ENCODE measurements at places on chromosomes 12 and 14.
A peak's percentile ranks its signal among the peaks of the same experiment; 100 is the strongest.

DNA sequence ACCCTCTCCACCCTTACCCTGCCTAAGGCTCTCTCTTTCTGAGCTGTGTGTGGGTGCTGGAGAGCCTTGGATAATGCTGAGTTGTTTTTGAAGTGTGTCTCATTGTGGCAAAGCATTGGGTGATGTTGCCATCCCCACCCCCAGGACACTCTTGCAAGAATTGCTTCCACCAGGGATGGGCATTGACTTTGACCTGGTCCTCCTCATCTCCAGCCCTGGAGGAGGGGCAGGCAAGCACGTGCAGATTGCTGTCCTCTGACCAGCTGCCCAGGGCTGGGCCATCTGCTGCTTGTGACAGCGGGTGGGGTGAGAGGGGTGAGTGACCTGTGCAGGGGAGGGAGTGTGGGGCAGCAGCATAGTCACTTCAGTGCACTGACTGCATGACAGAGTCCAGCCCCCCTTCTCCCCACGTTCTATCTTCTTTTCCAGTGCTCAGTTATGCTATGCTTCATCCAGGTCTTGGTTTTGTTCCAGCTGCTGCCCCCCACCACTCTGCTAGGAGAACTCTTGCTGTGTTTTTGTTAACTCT lies 26.2 kb downstream of the SUSD6 start:
- DNase-seq = peak; percentile 79

DNA sequence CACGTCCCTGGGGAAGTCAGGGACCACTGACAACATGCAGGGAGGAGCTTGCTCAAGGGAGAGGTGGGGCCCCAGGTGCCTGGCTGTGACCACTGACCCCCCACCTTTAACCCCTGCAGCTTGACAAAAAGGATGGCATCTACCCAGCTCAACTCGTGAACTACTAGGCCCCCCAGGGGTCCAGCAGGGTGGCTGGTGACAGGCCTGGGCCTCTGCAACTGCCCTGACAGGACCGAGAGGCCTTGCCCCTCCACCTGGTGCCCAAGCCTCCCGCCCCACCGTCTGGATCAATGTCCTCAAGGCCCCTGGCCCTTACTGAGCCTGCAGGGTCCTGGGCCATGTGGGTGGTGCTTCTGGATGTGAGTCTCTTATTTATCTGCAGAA lies 26.3 kb downstream of the HIP1R start:
- no peak for DNase-seq

DNA sequence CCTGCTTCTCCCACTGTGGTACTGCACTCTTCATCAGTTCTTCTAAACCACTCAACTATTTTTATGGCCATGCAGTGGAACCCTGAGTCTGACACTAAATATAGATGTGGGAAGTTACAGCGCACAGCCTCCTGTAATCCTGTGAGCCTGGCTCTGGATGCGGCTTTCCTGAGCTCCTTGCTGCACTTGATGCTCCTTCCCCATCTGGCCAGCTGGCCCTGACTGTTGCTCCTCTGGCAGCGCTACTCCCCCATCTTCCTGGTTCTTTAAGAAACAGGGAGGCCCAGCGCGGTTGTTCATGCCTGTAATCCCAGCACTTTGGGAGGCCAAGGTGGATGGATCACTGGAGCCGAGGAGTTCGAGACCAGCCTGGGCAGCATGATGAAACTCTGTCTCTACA lies 24.6 kb downstream of the IQSEC3 start:
- no peak for DNase-seq

- peak; percentile 65 for DNase-seq
These were observed 835 bp downstream of the MYL6 start for GRCh38 chr12:56158926-56159461.

DNA sequence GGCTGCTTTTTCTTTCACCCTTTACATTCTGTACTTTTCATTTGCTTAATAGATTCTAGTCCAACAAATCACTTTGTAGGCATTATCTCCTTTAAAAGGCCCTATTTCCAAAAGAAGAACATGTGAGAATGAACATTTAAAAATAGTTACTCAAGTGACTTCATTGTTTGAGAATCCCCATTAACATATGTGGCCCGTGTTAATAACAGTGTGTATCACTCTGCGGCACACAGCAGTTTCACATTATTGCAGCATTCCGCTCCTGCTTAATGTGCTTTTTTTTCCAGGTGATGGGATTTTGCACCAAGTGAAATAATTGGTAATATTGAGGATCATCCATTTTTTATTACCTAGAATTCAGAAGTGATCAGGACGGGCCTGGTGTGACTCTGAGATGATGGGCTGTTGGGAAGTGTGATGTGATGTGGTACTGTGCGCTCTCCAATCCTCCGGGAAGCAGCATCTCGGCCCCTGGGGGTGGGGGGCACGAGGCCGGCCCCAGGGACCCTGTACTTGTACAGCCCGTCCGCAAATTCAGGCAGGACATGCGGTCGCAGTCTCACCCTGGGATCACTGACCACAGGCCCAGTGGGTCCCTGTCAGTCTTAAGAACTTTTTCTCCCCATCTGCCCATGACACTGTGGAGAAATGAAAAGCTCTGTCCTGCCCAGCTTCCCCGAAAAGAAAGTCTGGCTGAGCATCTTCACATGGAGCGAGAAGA lies 32.9 kb downstream of the SLC15A4 start:
- no peak for DNase-seq

- peak; percentile 54 for DNase-seq
These were observed at the start of gene ARHGEF40 for GRCh38 chr14:21070083-21070609. Gene ARHGEF40, plus strand, starts transcription at chr14:21070304. Its CDS starts 93 bp downstream, at chr14:21070397.

DNA sequence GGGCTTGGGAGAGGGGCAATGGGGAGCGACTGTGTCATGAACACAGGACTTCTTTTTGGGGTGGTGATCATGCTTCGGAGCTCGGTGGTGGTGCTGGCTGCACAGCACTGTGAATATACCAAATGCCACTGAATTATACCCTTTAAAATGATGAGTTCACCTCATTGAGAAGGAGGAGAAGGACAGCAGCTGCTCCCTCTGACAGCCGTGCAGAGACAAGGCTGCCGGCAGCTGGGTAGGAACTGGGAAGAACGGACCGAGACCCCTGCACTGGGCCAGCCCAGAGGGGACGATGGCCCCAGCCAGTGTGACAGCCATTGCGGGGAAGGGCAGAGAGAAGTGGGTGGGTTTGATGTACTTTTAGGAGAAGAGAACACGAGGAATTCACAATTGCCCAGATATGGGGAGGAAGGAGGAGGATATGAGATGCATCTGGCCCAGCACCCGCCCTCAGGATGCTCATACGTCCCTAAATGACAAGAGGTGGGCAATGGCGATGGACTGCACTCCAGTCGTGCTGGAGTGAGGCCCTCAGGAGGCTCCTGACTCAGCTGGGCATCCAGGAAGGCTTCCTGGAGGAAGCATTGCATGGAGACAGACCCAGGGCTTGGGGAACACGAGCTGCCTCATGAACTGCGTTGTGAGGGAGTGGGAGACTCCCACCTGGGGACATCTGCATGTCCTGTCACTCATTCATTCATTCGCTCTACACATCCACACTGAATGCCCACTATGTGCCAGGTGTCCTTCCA lies 64.3 kb upstream of the C14orf180 start:
- no peak for DNase-seq

DNA sequence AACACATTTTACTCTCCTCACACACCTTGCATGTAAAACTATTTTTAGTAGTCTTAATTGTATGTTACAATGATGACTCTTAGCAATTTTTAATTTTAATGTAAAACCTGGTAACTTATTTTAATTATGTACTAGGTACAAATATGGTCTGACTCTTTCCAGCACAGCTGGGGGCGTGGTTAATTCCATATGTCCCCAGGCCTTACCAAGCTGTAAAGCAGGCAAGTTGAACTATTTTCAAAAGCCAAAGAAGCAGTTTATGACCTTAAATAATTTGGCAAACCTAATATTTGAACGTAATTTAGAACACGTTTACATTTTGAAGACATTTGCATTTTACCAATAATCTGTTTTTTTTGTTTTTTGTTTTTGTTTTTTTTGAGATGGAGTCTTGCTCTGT lies 9.3 kb upstream of the ACOT6 start:
- peak; percentile 31 for DNase-seq

- no peak for DNase-seq
These were observed 70.9 kb downstream of the KITLG start for GRCh38 chr12:88509347-88509746.

DNA sequence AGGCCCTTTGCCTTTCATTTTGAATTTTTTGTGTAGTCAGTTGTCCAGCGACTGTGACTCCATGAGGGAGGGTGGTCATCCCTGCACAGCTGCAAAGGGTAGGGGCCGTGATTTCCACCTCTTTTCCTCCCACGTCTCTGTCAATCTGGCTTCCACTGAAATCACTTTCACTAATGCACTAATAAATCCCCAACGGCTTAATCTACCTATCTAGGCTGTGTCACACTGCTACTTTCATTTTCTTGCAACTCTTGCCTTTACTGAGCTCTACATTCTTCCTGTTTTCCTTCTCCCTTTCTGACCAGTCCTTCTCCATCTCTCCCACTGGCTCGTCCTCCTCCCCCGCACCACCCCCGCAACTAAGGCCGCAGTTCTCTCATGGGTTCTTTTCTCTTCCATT lies 212.3 kb upstream of the FOXN3 start:
- no peak for DNase-seq

DNA sequence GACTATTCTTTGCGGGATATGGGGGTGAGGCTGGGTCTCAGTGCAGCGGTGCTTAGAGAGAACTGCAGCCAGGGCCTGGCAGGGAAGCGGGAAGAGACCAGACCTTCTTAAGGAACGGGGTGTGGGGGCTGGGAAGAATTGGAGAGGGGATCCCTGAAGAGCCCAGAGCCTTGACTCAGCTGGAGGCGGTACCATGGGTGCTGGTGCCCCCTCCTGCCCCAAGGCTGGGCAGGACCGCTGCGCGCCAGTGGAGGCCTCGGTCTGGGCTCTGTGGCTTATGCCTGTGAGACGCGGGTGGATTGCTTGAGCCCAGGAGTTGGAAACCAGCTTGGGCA lies 1.3 kb upstream of the RNU7-1 start:
- DNase-seq = no peak

GRCh38 chr12:88448337-88448915 lies 131.8 kb downstream of the KITLG start:
- peak; percentile 98 for DNase-seq

DNA sequence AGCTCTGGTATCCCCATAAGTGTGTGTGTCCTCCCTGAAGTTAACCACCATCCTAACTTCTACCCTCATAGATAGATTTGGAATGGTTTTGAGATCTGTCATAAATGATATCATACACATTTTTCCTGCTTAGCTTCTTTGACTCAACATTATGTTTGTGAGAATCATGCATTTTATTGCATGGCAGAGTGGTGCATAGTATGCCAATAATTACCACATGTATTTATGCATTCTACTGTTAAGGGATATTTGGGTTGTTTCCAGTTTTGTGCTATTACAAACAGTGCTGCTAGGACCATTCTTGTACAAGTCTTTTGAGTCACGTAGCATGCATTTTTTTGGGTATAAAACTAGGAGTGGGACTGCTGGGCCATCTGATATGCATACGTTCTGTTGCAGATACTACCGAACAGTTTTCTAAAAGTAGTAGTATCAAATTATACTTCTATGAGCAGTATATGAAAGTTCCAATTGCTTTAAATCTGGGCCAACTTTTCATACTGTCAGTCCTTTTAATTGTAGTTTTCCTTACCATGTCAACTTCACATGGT lies 13.4 kb downstream of the GRIP1 start:
- DNase-seq = no peak

DNA sequence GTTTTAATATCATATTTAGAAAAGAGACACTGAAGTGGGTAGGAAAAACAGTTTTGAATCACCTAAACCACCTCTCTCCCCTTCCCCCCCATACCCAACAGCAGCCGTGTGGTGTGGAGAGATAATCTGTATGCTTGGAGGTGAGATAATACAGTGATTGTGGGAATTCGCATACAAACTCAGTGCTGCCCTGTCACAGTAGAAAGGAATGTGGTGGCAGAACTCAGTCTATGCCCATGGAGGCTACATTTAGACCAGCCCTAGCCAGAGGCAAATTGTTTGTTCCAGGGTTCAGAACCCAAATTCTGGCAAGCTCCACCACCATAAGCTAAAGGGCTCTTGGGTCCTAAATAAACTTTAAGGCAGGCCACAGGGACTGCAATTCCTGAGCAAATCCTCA lies 827.0 kb downstream of the C12orf50 start:
- no peak for DNase-seq

- DNase-seq = no peak
These were observed 141.9 kb downstream of the C12orf42 start for GRCh38 chr12:103353913-103354312.

DNA sequence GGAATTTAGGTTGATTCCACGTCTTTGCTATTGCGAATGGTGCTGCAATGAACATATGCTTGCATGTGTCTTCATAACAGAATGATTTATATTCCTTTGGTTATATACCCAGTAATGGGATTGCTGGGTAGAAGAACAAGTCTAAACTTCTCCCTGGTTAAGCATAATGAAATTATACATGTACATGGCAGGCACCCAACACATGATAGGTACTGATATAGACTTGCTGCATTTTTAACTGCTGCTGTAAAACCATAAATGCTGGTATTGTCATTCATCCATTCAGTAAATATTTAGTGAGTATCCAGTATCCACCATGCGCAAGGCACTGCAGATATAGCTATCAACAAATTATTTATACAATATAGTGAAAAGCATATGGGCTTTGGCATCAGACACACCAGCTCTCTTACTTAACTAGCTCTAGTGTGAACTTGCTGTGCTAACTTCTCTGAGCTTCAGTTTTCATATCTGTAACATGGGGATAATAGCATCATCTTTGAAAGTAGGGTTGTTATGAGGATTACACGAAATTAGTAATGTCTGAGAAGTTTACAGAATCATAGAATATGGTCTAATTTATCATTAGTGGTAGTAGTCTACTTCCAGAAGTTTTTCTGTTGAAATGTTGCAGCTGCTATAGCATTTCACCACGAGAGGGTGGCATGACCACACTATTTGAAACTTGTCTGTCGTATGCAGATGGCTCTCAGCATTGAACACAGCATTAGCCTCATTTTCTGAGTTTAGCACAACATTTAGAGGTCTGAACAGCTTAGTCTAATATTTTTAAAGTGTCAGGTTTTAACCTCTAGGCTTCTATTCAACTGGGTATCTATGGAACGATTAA lies 32.0 kb upstream of the SEL1L start:
- DNase-seq = peak; percentile 68

DNA sequence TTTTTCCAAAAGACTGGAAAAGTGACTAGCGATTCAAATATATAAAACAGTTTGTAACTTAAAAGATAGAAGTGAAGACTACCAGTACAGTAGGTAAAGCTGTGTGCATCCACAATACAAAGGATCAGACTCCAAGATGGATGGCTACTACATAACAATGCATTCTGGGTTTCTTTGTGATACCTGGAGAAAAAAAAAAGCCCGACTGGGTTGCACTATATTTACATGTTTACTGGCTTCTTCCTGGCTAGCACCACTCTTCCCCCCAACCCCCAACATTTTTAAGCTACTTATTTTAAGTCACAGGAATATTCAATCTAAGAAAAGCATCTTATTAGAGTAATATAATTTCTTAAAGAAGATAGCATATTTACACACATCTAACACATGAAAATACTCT lies 61.1 kb upstream of the SINHCAF start:
- DNase-seq = no peak

DNA sequence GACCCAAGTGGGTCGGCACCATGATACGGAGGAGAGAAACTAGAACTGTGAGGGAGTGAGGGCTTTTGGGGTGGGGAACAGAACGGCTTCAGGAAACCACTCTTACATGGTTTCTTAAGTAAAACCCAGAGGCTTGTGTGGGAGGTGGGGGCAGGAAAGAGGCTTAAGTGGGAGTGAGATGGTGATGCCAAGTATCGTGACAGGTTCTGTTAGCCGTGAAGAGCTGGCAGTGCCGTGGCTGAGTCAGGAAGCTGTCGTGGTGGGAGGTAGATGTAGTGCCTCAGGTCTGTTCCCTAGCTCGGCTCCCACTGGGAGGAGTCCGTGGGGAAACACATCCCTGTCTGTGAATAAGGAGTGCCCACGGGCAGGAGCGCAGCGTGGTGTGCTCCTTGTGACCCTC lies 185.8 kb upstream of the FKBP4 start:
- no peak for DNase-seq
